ENCODE measurements at places on chromosomes 7 and 10. TPM values are rescaled to one million over a fixed set of nuclear protein-coding genes. Genes with fewer than 3 reads are reported as not detected.

HSPA12A gene
- total RNA-seq: 12.1 TPM

SPDYE2B gene
- not detected for total RNA-seq

C7orf57 gene
- total RNA-seq: not detected

TMEM213 gene
- not detected for total RNA-seq

SAMD9 gene
- total RNA-seq: 10.2 TPM

OPTN gene
- 116 TPM for total RNA-seq

PIP gene
- total RNA-seq: not detected

CFAP46 gene
- total RNA-seq: 0.37 TPM

PDE1C gene
- total RNA-seq: 0.92 TPM

OR13A1 gene
- not detected for total RNA-seq

RFC2 gene
- 8.8 TPM for total RNA-seq

NRAP gene
- total RNA-seq: not detected

DYNC1I1 gene
- 0.83 TPM for total RNA-seq

HABP2 gene
- not detected for total RNA-seq

MTURN gene
- 13.1 TPM for total RNA-seq

SYCE1 gene
- total RNA-seq: not detected

Data from smooth muscle cell of bladder (primary cell).